Body of pancreas (tissue), 4 donors: ENCODE measurements at places on chromosomes 16 and 17. TPM values are rescaled to one million over a fixed set of nuclear protein-coding genes. Genes with fewer than 3 reads are reported as not detected.

DNA sequence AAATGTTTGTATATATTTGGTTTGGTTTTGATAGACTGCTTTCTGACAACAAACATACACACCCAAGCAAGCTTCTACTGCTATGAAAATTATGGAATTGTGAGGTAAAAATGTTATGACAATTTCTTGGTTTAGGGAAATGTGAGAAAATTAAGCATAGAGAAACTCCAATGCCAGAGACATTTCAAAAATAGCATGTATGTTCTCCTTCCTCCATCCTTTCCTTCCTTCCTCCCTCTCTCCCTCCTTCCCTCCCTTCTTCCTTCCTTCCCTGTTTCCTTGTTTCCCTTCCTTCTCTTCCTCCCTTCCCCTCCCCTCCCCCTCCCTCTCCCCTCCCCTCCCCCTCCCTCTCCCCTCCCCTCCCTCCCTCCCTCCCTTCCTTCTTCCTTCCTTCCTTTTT lies 14.9 kb downstream of the KCNJ2 start:
- DNase-seq: no peak

DNA sequence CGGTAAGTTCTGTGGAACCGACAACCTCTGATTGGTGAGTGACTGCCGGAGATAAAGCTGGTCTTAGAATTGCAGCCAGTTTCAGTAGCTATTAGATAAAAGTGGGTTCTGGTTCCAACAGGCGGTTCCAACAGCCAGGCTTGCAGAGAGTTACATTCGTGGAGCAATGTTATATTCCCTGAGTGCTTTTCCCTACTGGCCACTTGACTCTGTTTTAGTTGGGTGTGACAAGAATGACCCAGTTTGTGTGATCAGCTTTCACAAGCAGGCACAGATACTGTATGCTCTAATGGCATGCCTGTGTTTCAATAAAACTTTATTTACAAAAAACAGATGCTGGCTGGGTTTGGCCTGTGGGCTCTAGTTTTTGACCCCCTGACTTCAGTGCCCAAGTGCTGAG lies 196.6 kb downstream of the SNX29 start:
- DNase-seq: no peak

Gene NDUFAB1
- total RNA-seq: 16.2 TPM

DNA sequence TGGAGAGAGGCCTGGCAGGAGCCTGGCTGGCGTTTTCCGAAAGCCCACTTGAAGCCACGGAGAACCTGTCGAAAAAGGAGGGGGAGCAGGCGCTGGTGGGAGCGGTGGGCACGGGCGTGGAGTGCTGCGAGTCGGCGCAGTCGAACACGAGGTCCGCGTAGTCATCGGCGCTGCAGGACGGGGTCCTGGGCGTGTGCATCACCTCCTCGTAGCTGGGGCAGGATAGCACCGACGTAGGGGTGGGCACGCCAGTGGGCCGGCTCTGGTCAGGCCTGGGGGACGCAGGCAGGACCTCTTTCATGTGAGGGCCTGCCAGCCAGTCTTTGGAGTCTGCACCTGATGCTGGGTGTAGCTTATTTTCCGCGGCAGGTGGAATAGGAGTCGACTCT lies 63.7 kb downstream of the ZNF778 start:
- DNase-seq: no peak

Gene SLC5A10
- total RNA-seq: not detected

DNA sequence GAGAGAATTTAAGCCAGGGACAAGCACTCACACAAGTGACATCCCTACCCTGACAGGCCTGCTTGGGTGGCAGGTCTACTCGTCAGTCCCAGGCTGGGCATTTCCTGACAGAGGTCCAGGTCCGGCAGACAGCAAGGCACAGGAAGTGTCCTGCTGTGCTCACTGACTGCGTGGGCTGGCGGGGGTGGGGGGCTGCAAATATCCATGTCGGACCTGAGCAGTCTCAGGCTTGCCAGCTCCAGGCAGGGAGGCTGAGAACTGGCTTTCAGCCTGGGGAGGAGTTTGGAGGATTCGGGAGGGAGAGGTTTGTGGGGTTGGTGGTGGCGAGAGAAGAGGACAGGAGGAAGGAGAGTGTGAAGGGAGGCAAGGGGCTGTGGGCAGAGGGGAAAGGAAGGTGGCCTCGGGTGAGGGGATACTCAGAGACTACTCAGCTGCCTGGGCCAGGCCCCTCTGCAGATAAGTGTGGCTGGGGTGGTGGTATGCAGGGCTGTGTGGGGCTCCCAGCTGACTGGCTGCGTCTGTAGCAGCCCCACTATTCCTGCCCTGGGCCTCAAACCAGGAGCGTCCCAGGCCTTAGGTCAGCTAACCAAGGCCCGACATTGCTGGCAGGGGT lies 7.8 kb downstream of the HIC1 start:
- no peak for DNase-seq

Gene TNFRSF12A
- total RNA-seq: 229 TPM

Gene CSH2
- total RNA-seq: not detected

GRCh38 chr17:80503031-80503430 lies 26.6 kb upstream of the NPTX1 start:
- DNase-seq: no peak
